ENCODE measurements at places on chromosomes 1 and 21.

- DNase-seq, result no peak
Measured at GRCh38 chr1:197595304-197595904, 179.9 kb downstream of the DENND1B start.

GRCh38 chr1:45356186-45356585 is 15.9 kb upstream of the MUTYH start:
- no peak for DNase-seq

DNA sequence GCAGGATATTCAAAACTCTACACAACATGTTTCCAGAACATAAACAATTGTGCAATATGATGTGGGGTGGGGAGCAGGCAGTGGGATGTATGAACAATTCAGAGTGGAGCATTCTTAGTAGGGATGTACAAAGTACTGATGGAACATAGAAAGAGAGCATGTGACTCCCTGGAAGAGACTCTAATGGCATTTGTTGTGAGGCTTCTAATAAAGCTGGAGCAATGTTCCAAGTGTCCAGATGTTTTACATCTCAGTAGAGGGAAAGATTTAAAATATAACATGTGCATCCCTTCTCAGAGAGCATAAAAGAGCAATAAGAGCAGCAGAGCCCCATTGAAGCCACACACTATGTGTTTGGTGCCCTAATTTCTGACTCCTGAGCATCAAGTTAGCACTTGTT is 116.5 kb downstream of the BRINP2 start:
- no peak for DNase-seq

GRCh38 chr1:198764748-198765147 is 125.9 kb downstream of the PTPRC start:
- no peak for DNase-seq

- DNase-seq, result no peak
Measured at GRCh38 chr1:54401799-54402198, 4.4 kb downstream of the SSBP3 start.

DNA sequence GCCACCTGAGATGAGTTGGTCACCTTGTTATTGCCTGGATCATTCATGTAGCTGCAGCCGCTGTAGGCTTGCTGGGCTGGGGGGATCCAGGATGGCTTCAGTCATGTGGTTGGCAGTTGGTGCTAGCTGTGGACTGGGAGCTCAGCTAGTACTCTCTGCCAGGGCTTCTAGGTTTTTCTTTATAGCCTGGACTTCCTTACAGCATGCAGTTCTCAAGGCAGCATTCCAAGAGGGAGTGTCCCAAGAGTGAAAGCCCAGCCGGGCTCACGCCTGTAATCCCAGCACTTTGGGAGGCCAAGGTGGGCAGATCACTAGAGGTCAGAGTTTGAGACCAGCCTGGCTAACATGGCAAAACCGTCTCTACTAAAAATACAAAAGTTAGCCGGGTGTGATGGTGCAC is 23.7 kb upstream of the ACTL8 start:
- DNase-seq, result no peak

- DNase-seq, result no peak
Measured at GRCh38 chr1:84918726-84919336, 25.8 kb upstream of the LPAR3 start.

- no peak for DNase-seq
Measured at GRCh38 chr1:150464422-150464826, 22.8 kb upstream of the TARS2 start.

DNA sequence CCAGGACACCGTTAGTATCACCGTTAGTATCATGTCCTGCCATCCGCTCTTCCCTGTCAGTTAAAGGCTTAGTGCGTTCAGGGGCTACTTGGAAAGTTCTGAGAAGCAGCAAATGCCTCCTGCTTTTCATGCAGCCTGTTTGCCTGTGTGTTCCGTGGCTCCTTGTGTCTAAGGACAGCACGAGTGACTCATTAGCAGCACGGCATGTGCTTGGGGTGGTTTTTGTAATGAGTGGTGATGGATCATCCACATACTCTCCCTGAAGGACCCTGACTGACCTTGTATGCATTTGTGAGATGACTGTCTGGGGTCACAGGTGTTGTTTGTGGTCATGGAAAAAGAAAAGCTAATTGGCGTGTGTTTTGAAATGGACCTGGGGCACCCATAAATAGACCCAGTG is 221.9 kb downstream of the PBX1 start:
- DNase-seq, result no peak

- DNase-seq, result no peak
Measured at GRCh38 chr1:173861731-173862145, 6.1 kb downstream of the GAS5 start.

DNA sequence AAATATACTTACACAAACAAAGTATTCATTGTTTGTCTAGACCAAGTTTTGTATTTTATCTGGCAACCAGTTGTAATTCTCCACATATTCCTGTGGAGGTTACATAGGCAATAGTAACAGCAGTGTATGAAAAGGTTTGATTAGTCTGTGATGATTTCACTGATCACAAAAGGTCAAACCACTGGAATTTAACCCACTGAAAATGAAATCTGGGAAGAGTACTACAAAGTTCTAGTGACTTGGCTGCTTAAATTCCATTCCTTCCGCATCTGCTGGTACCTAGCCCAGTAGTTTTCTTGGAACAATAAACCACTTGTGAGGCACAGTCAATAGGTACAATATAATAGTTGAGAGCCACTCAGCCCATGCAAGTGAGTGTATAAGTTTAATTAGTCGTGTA is 205.4 kb downstream of the NFIA start:
- no peak for DNase-seq

- DNase-seq, result no peak
Measured at GRCh38 chr21:42153746-42154145, 65.2 kb upstream of the ABCG1 start.

DNA sequence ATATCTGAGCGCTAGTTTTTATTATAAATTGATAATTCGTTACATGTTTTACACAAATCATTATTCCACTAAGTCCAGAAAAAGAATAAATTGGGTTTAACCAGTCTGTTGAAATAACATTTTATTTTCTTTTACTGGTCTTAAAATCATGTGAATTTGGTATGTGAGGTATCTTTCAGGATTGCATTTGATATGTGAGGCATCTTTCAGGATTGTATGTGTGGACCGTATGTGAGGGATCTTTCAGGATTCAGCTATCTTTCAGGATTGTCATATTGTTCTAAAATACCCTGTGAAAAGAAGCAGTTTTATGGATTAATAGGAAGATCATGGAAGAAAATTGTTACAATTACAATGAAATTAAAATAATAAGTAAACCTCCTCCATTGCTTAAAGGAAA is 42.9 kb downstream of the USP25 start:
- DNase-seq, result no peak

- DNase-seq, result no peak
Measured at GRCh38 chr1:94160811-94161210, 39.9 kb upstream of the ABCA4 start.

DNA sequence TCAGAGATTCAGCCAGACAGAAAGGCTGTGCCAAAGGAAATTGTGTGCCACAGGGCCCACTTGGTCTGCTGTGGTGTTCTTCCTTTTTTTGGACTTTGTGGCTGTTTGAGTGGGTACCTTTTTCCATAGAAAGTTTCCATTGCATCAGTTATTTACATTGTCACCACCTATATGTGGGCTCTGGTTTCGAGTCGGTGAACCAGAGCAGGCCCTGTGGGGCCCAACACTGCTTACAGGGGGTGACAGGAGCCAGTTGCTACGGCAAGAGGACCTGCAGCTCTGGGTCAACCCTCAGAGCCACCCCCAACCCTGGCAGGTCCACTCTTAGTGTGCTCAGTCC is 157.0 kb upstream of the EDN2 start:
- no peak for DNase-seq

DNA sequence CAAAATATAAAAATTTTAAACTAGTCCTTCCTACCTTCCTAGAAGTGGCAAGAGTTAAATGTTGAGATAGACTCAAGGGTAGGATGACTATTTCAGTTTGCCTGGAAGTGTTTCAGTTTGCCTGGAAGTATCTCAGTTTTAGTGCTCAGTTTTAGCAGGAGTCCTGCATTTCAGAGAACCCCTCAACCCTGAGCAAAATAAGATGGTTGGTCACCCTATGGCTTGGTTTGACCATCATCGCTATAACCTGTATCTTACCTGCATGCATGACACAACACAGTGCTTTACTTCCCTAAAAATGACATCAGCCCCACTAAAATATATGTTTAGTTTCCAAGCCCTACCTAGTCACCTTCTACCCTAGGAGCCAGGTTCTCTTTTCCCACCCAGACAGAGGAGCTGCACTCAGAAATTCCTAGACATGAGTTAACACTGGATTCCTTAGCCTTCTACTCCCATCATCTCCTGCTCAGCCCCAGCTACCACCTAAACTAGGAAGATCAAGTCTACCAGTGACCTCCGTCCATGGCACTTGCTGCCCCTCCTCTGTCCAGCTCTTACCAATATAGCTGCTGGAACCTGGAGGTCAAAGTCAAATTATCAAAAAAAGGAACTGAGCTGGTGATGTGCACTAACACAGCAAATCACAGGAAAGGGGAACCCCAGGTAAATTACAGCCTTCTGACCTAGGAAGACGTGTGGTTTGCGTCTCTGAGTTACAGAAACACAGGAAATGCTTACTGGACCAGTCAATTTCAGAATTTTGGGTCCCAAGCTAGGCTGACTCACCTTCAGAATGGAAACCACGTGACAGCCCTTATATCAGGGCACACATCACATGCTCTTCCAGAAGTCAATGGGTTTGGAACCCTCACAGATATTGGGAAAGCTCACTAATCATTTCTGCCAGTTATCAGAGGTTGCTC is 2.2 kb upstream of the G0S2 start:
- DNase-seq, result no peak

- no peak for DNase-seq
Measured at GRCh38 chr1:91564888-91565701, 64.4 kb downstream of the CDC7 start.

- DNase-seq, result no peak
Measured at GRCh38 chr1:110086961-110087360, 16.5 kb upstream of the ALX3 start.

DNA sequence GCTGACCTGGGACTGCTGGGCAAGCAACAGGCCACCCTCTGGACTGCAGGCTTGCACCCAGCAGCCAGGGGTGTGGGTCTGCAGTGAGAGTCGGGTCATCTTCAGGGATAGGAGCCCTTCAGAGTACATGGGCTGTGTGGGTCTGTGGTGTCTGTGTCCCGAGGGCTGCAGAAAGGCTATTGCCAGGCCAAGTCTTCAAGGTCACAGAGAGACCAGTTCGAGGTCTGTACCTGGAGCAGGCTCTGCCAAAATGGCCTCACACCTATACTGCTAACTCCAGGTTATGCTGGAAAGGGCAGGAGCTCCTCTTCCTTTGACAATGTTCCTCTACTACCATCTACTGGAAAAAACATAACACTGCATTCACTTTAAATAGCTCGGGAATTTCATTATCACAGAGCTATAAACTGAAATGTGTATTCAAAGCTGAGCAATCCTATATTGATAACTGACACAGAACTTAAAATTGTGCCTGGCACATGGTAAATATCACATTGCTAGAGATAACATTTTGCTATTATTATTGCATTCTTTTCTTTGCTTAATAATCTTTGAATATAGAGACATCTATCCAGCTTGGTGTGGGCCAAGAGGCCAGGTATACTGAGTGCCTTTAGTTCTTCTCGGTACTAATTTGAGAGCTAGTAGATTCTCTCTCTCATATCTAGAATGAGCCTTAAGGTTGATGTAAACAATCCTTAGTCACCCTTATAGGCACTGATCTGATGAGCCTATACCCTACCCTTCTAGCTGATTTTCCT is 6.9 kb upstream of the DNAH14 start:
- no peak for DNase-seq

- no peak for DNase-seq
Measured at GRCh38 chr1:198575292-198575691, 34.8 kb upstream of the ATP6V1G3 start.

DNA sequence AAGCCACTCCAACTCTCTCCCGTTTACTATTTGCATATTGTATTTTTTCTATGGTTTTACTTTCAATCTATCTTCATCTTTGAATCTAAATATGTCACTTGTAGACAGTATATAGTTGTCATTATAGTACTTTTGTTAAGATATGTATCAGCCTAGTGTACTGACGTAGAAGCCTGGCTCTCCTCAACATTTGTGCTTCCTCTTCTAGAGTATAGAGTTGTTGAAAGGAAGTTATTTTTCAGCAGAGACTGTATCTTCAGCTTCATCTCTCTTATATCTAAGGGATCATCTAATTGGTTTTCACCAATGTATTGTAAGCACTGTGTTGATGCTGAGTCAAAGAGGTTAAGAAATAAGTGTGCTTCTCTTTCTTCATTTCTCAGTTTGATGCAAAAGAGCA is 192.8 kb downstream of the LMO4 start:
- DNase-seq, result no peak

DNA sequence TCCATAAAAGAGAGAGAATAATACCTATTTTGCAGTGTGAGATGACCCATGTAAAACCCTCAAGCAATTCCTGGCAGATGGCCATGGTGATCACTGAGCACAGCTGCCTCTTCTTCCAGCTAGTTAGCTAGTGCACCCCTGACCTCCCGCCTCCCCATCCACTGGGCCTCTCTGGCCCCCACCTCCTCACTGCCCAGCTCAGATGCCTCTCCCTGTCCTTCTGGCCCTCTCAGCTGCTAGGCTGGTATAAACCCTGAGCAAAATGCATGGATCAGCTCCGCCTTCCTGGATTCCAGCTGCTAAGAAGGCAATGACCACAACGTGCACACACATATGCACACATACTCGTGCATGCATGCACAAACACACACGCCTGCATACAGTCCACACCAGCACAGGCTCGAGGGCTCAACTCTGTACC is 117.2 kb downstream of the DMRTB1 start:
- DNase-seq, result no peak
